ENCODE measurements at places on chromosomes 3 and 15. TPM values are rescaled to one million over a fixed set of nuclear protein-coding genes. Genes with fewer than 3 reads are reported as not detected.

- DNase-seq = no peak
Measured at GRCh38 chr3:55795746-55796145, 308.6 kb upstream of the WNT5A start.

GRCh38 chr15:78315686-78316282 is 16.4 kb upstream of the SKIC8 start:
- DNase-seq = no peak

- DNase-seq = no peak
Measured at GRCh38 chr15:44588541-44588940, 51.6 kb downstream of the EIF3J start.

GRCh38 chr15:67521783-67522568 is 1.0 kb downstream of the C15orf61 start:
- no peak for DNase-seq

DNA sequence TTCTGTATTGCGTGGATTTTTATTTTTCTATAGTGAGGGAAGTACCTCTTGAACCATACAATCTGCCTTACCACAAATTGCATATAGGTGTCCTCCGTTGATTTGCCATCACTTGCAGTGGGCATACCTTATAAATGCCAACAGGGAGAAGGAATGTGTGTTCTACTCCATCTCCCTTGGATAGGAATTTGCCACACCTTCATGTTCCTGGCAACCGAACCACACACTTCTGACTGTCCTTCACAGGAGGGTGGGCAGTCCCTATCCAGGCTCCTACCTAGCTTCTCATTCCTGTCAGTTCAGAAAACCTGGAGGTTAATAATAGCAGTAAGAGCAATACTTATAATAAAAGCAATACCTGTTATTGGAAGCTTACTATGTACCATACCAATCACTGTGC is 357.7 kb downstream of the EFHB start:
- no peak for DNase-seq

GRCh38 chr3:45042162-45042561 is 16.1 kb downstream of the CLEC3B start:
- no peak for DNase-seq

DNA sequence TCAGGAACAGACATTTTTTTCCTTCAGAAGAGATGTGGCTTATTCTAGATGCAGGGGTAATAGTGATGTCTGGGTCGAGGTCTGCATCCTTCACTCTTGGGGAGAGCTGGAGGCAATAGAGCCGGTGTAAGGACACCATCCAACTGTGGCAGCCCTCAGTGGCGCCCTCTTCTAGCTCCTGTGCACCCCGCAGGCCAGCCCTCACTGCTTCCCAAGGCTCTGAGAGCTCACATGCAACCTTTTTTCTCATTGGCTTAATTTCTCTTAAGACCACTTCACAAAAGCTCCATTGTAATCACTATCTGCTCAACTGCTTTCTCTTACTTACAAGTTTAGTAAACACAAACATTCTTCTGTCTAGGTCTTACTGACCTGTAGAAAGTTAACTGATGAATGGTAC is 3.9 kb upstream of the VPS8 start:
- DNase-seq = no peak

GRCh38 chr3:12722226-12722625 is 36.8 kb downstream of the TMEM40 start:
- DNase-seq = no peak

Gene LIPC
- polyA plus RNA-seq = 0.49 TPM

Gene GOLGA8K
- polyA plus RNA-seq = 1.9 TPM
